Body of pancreas (tissue), 4 donors: ENCODE measurements at places on chromosomes 1 and 21.
A peak's percentile ranks its signal among the peaks of the same experiment; 100 is the strongest.

DNA sequence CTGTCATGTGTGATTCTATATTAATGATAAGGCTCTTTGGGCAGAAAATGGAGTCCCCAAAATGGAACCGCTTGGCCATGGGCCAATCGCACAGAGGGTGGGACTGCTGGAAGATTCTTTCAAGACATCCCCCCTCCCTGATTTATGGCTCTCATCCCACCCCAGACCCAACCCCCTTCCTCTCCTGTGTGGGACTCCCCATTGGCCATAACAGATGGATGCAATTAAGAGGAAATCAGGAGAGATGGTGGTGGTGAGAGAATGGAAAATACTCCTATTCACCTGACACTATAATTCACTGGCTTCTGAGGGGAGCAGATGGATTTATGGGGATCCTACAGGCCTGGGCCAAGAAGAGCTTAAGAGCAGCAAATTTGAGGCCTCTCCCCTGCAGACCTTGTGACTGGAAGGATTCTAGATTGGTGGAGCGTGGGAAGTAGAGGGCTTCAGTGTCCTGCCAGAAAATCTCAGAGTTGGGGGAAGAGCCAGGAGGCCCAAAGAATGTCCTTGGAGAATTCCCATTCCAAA lies 1.7 kb downstream of the IGFN1 start:
- H3K4me3 ChIP-seq: no peak overlapping the region
- no peak for DNase-seq
- no peaks in the 10 kb centered on the region for H3K36me3 ChIP-seq
- no peaks in the 10 kb centered on the region for H3K27me3 ChIP-seq

- peak; percentile 5 for DNase-seq
- peaks cover 14% of the 10 kb centered on the region for H3K4me1 ChIP-seq
- no peak overlapping the region for H3K27ac ChIP-seq
- H3K27me3 ChIP-seq: no peaks in the 10 kb centered on the region
- H3K4me3 ChIP-seq: no peak overlapping the region
- no peaks in the 10 kb centered on the region for H3K36me3 ChIP-seq
These were observed 9.6 kb upstream of the RNF223 start for GRCh38 chr1:1083416-1084371.

GRCh38 chr1:45430490-45430889 lies 60.5 kb downstream of the TESK2 start:
- no peaks in the 10 kb centered on the region for H3K27me3 ChIP-seq
- H3K27ac ChIP-seq: no peak overlapping the region
- H3K4me1 ChIP-seq: no peaks in the 10 kb centered on the region

GRCh38 chr1:30506291-30507015 lies 216.9 kb downstream of the MATN1 start:
- DNase-seq: no peak
- H3K27me3 ChIP-seq: no peaks in the 10 kb centered on the region
- no peaks in the 10 kb centered on the region for H3K36me3 ChIP-seq
- H3K27ac ChIP-seq: no peak overlapping the region
- no peaks in the 10 kb centered on the region for H3K4me1 ChIP-seq

DNA sequence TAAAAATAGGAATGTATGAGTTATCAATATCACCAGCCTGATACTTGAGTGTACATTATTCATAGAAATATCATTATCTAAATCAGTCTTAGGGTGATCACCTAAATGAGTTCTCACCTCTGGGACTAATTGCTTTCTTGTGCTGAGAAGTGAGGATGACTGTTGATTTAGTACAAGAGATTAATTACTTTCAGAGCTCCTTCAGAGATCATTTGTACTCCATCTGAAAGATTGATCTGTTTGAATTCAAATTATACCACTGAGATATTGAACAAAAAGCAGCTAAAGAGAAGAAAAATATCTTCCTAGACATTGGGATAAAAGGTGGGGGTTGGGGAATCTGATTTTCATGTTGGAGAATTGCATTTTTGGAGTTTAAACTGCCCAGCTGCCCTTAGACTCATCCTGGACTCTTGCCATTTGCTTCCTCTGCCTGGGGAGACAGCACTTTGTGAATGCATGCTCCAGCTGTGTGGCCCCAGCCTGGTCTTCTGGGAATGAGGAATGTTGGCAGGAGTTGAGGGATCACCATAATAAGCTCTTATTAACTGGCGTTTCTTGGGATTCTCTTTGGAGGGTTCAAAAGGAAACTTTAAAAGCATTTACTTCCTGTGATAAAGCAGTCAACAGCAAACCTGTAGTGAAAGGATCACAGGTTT lies 19.7 kb upstream of the PGBD2 start:
- H3K4me1 ChIP-seq: no peaks in the 10 kb centered on the region
- no peak for DNase-seq
- no peaks in the 10 kb centered on the region for H3K27me3 ChIP-seq
- H3K4me3 ChIP-seq: no peak overlapping the region
- H3K27ac ChIP-seq: no peak overlapping the region

DNA sequence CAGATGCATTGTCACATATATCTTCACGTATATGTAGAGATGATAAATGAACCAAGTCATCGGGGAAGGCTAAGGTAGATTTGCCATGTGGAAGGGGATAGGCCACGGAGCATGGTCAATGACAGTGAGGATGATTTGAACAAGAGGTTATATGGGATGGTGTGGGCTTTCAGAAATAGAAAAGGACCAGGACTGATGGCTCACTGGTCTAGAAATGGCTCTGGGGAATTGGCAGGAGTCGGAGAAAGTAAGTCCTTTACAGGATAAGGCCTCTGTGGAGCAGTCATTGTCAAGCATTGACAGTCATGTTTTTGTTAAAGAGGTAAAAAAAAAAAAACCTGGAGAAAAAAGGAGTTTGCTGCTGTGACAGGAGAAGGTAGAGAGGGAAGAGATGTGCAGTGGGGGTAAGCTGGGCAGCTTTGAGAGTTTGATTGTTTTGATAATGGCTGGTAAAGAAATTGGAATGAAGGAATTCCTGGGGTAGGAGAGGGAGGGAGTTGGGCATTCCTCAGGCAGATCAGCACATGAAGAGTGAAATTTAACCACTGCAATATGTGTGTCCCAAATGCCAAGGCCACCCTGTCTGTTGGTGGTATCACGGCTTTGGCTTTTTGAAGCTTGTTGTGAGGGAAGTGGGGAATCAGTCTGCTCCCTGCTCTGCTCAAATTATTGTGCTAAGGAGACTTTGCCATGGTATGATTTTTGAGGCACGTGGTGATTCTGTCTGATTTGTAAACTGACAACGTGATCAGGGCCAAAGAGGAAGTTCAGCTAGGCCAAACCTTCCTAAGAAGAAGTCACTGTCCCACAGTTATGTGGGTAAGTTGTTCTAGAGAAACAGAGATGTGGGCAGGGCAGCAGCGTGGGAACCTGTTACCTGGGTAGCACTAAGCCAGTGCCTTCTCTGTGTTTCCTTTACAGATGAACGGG lies 26.0 kb downstream of the MACF1 start:
- DNase-seq: no peak
- H3K27ac ChIP-seq: no peak overlapping the region
- no peaks in the 10 kb centered on the region for H3K27me3 ChIP-seq
- H3K36me3 ChIP-seq: peaks cover 3% of the 10 kb centered on the region
- H3K4me1 ChIP-seq: peaks cover 16% of the 10 kb centered on the region

DNA sequence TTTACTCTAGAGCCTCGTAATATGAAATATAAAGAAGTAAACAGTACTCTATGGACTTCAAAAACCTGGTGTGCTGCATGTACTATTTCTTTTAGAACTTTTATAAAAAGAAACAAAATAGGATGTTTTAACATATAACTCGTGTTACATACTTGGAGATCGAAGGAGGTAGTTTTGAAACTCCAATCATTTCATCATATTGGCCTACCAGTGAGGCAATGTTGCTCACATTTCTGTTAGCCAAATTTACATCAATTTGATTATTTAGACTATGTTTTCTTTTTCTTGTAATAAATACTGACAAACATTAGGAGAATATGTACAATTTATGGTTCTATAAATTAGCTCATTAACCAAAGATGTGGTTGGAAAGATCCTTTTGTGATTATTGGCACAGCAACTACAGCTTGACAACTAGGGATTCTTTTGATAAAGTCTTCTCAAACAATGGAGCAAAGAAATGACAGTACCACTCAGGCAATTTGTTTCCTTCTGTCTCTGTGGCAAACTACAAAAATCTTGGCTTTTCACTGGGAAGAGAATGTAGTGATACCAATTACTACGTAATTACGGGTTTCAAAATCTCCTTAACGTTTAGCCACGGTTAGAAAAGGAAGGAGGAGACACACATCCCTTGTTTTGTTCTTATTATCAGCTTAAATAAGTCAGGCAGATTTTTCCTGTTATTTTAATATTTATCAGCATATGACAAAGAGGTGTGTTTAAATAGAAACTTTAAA lies 266.6 kb upstream of the SGIP1 start:
- no peak for DNase-seq
- no peaks in the 10 kb centered on the region for H3K36me3 ChIP-seq
- H3K4me3 ChIP-seq: no peak overlapping the region
- H3K4me1 ChIP-seq: peaks cover 7% of the 10 kb centered on the region

- H3K4me1 ChIP-seq: no peaks in the 10 kb centered on the region
- no peaks in the 10 kb centered on the region for H3K27me3 ChIP-seq
- no peak overlapping the region for H3K27ac ChIP-seq
- no peak for DNase-seq
- no peak overlapping the region for H3K4me3 ChIP-seq
These were observed 87.7 kb downstream of the ST6GALNAC3 start for GRCh38 chr1:76162254-76162653.

DNA sequence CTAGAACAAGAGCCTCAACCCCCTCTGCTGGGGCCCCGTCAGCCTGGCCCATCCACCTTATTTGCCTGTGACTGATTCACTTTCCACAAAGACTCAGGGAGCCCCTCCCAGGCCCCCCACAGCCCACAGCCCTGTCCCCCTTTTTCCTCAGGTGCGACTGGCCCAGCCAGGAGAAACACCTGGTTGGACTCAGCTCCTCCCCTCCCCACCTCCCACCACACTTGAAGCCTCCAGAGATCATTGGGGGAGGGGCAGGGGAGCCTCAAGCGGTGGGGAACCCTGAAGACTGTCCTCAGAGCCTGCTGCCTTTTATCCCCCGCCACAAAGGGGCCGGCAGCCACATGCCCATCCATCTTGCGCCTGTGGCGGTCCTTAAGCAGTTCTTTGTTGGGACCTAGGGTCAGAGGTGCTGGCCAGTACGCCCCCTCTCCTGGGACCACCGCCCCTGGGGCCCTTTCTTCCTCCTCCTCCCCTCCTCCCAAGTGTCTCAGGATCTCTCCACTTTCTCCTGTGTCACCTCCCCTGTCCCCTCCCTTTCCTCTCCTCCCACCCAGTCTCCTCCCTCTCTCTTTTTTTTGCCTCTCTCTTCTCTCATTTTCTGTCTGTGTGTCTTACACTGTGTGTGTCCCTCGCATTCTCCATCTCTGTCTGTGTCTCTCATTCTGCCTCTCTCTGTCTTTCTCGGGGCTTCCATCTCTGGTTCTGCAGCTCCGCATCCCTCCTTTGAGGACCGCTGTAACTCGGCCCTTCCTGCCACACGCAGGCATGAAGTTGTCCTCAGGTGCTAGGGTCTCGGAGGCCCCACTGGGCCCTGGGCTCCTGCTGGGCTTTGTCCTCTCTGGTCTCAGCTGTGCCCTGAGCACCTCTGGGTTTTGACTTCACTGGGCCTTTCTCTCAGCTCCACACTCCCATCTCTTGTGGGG lies 12.2 kb downstream of the CRABP2 start:
- no peak overlapping the region for H3K4me3 ChIP-seq
- H3K27me3 ChIP-seq: no peaks in the 10 kb centered on the region
- DNase-seq: peak; percentile 84
- H3K4me1 ChIP-seq: peaks cover 30% of the 10 kb centered on the region
- no peaks in the 10 kb centered on the region for H3K36me3 ChIP-seq

GRCh38 chr1:58013237-58013636 lies 533.3 kb downstream of the OMA1 start:
- DNase-seq: no peak
- no peak overlapping the region for H3K27ac ChIP-seq
- no peak overlapping the region for H3K4me3 ChIP-seq
- no peaks in the 10 kb centered on the region for H3K4me1 ChIP-seq

DNA sequence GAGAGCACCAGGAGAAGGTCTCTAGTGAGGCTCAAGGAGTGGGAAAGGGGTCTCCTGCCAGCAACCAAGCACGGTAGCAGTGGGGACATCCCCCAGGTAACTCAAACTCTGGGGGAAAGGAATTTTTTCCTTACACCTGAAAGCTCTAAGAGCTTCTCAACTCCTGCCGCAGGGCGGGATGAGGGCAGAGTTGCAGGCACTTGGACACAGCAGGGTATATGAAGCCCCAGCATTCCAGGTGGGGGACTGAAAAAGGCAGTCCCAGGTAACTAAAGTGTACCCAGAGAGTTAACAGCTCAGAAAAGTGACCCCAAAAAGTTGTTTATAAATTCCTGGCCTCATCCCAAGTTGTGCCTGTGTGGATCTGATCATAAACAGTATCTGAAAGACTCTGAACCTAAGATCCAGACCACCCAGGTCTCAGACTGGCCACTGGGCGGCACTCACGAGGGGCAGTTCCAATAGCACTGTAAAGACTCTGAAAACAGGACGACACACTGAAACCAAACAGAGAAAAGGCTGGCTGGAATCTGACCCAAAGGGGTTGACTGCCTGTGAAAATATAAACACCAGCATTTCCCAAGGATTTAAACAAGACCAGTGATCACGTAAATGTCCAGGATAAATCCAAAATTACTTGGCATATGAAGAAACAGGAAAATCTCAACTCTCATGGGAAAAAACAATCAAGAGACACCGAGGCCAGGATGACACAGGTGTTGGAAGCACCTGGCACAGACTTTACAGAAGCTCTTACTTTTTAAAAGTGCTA lies 47.5 kb downstream of the HSF2BP start:
- H3K4me3 ChIP-seq: no peak overlapping the region
- peak; percentile 73 for DNase-seq
- H3K27ac ChIP-seq: no peak overlapping the region
- no peaks in the 10 kb centered on the region for H3K36me3 ChIP-seq
- no peaks in the 10 kb centered on the region for H3K27me3 ChIP-seq
- H3K4me1 ChIP-seq: peaks cover 10% of the 10 kb centered on the region

- H3K36me3 ChIP-seq: no peaks in the 10 kb centered on the region
- H3K4me3 ChIP-seq: no peak overlapping the region
- no peak overlapping the region for H3K27ac ChIP-seq
- H3K27me3 ChIP-seq: no peaks in the 10 kb centered on the region
- no peak for DNase-seq
These were observed 10.4 kb upstream of the CELA3B start for GRCh38 chr1:21966247-21967000.

- DNase-seq: no peak
- no peaks in the 10 kb centered on the region for H3K27me3 ChIP-seq
- H3K4me3 ChIP-seq: no peak overlapping the region
- no peaks in the 10 kb centered on the region for H3K36me3 ChIP-seq
These were observed 36.9 kb downstream of the MYOM3 start for GRCh38 chr1:24074817-24075589.
